Activated T-helper 1 cell treated with anti-CD3 and anti-CD28 coated beads, Interleukin-2, amount 50 U/mL, for 16 hours (primary cell): ENCODE measurements at places on chromosomes 2 and 18.
A peak's percentile ranks its signal among the peaks of the same experiment; 100 is the strongest.

- no peak for DNase-seq
Measured at GRCh38 chr2:238803996-238804870, 43.7 kb upstream of the TWIST2 start.

DNA sequence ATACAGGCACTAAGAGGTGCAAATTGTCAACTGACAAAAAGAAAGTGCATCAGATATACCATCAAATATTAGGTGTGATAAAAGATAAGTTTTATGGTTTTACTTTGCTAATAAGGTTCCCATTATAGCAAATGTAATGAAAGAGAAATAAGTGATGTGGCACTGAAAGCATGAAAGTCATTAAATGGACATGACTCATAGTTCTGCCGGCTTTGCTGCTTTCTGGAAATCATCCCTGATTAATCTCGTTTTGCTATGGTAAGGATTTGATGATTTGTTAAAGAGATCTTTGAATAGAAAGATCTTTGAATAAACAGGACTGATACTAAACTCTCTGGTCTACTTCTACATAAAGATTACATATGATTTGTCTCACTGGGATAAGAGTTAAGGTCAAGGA is 72.7 kb downstream of the CLIP4 start:
- DNase-seq, result no peak

DNA sequence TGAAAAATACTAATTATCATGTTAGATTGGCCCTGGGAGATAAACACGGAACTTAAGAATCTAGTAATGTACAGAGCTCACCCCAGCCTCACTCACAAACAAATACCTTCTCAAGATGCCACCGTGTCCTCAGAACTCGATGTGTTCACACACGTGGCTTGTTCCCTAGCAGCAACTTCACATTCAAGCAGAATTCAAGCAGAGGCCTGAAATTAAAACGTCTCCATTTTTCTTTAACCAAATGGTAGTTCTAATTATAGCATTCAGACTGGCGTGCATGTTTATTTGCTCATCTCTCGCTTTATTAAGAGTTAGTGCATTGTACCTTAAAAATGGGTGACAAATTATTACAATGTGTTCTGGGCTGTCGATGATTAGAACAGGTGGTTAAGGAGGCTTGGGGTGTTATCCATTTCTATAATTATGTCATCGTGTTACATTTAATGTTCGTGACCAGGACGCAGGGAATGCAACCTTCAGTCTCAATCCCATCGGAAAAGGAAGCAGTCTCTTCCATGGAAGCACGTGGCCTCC is 57.3 kb upstream of the SLC66A3 start:
- DNase-seq, result no peak

DNA sequence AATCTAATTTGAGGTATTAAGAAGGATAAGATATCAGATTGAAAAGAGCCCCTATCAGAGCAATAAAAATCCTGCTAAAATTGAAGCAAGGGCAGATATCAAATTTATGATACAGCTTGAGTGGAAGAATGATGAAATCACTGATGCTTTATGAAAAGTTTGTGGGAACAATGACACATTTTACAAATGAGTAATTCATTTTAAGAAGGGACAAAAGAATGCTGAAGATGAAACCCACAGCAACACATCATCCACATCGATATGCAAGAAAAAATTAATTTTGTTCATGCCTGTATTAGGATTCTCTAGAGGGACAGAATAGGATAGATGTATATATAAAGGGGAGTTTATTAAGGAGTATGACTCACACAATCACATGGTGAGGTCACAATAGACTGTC is 355.6 kb upstream of the GYPC start:
- DNase-seq, result no peak

- DNase-seq, result no peak
Measured at GRCh38 chr2:16548036-16548435, 117.6 kb downstream of the CYRIA start.

GRCh38 chr2:157596992-157597681 is 31.5 kb downstream of the ACVR1C start:
- DNase-seq, result peak; percentile 35

GRCh38 chr18:43570593-43570992 is 293.3 kb upstream of the SYT4 start:
- no peak for DNase-seq

DNA sequence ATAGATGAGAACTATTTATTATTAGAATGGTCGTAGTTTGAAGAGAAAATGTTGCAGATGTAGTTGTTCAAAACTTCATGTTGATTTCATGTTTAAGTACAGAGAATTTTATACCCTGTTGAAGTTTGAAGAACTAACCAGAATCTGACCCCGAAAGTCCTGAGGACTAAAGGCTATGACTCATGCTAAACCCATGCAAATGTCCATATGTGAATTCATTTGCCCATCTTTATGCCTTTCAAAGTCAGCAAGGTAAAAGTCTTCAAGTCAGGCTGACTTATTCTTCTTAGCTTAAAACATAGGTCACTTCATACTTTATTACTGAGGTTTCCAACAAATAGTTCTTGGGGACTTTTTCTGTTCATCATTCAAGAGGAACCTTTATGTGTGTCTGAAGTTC is 185.5 kb downstream of the CCDC85A start:
- DNase-seq, result no peak

- no peak for DNase-seq
Measured at GRCh38 chr18:70041459-70042050, 93.9 kb upstream of the CD226 start.

- DNase-seq, result no peak
Measured at GRCh38 chr2:66526180-66526579, 91.3 kb downstream of the MEIS1 start.

GRCh38 chr2:53103679-53104078 is 663.9 kb upstream of the CHAC2 start:
- DNase-seq, result no peak
